ENCODE measurements at places on chromosomes 6 and 20.
A peak's percentile ranks its signal among the peaks of the same experiment; 100 is the strongest.

DNA sequence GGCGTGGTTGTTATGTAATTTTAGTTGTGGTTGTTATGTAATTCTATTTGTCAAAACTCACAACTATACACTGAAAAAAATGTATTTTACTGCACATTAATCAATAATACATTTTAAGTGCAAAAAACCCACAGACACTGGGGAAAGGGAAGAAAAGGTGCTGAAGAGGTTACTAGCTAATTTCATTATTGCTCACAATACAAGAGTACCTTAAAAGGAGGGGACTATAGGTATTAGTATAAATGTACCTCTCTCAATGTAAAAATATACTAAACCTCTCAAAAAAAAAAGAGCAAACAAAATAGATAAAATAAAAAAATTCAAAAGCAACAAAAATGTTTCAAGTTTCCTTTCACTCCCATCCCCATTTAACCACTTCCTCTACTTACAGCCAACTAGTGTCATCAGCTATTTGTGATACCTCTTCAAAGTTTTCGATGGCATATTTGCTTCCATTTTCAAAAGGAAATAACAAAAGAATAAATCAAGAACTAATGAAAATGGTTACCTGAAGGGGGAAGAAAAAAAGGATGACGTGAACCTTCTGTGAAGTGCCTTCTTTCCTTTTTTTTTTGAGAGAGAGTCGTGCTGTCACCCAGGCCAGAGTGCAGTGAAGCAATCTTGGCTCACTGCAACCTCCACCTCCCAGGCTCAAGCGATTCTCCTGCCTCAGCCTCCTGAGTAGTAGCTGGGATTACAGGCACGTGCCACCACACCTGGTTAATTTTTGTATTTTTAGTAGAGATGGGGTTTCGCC, 30.2 kb downstream of the RANBP9 start:
- peak; percentile 52 for DNase-seq

- peak; percentile 71 for DNase-seq
These were observed 114.6 kb downstream of the RCAN2 start for GRCh38 chr6:46376562-46377061.

DNA sequence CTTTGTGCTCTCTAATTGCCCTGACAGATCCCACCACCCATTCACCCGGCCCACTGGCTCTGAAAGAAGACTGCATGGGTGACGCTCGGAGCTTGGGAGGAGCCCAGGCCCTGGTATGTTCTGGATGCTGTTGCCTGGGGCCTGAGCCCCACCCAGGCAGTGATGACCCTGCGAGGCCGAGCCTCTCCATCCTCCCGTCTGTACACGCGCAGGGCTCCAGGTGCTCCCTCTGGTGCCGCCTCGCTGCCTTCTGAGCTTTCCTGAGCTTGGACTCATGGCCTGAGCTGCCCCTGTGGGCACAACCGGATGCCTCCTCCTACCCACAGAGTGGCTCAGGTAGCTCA, 61.2 kb downstream of the STK35 start:
- DNase-seq, result no peak

DNA sequence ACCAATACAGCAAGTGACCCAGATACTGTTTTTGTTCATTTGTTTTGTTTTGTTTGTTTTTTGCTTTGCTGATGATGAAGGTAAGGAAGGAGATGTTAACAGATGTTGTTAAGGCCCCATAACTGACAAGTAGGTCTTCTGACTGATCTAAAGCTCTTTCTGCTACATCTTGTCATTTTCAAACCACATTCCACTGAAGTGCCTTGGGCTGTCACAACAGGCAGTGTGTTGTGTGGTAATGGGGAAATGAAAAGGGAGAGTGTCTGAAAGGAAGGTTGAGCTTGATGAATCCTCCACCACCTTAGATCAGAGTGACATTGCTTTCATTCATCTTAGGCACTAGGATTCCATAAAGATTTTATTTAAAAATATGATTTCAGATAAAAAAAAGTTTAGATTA, 479.4 kb upstream of the SYNCRIP start:
- DNase-seq, result no peak

DNA sequence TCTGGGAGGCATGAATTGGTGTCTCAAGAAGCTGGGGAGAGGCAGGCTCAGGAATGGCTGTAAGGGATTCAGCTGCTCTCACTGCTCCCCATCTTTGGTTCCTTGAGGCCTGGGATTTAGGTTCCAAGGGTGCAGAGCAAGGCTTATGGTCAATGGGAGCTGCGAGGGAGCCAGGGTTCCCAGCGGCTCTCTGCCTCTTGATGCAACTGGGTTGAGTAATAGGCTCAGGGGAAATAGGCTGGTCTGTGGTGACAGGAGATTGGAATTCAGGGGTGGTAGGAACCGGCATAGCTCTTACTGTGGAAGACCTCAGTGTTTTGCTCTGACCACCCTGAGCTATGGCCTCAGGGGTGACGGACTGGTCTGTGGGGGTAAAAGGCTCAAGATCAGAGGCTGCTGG, 13.0 kb upstream of the NRM start:
- DNase-seq, result no peak

GRCh38 chr6:119267126-119267905, 82.2 kb downstream of the MAN1A1 start:
- peak; percentile 15 for DNase-seq

DNA sequence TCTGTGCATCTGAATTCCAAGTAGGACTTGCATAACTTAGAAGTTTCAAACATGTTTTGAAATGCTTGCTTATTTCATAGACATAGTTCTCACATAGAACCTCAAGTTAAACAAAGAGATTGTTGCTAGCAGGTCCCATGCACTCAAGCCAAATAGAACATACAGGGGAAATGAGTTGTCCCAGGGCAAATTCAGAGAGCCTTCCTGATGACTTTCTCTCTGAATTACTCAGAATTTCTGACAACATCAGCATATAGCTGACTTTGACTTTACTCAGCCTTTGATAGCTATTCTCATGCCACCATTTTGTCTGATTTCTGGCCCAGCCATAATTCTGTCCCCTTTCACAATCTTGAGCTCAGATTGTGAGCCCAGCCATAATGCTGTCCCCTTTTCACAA, 333.2 kb upstream of the PLCB4 start:
- DNase-seq, result no peak

DNA sequence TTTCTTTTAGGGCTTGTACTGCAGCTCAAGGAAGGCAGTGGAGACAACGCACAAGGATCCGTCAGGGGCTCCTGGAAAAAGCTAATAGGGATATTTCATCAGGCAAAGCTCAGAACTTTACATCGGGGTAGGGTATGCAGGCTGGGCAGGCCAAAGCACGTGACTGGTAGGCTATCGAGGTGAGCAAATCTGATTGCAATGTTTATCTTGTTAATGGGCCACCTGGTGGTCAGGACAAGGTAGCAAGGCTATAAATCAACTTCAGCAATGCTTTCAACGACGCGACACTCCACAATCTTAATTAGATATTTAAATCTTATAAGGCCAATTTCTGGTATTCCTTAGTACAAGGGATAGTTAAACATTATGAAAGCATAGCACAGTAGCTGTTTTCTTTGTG, 1302.8 kb upstream of the EYS start:
- peak; percentile 12 for DNase-seq

GRCh38 chr6:8172530-8172929, 70.2 kb upstream of the EEF1E1 start:
- peak; percentile 22 for DNase-seq

DNA sequence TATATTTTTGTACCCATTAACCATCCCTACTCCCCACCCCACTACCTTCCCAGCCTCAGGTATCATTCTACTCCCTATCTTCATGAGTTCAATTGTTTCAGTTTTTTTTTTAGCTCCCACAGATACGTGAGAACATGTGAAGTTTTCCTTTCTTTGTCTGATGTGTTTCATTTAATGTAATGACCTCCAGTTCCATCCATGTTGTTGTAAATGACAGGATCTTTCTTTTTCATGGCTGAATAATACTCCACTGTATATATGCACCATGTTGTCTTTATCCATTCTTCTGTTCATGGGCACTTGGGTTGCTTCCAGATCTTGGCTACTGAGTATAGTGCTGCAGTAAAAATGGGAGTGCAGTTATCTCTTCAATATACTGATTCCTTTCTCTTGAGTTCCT, 63.5 kb downstream of the MYO6 start:
- DNase-seq, result no peak

GRCh38 chr6:138999949-139000725, 12.1 kb upstream of the REPS1 start:
- DNase-seq, result peak; percentile 59

DNA sequence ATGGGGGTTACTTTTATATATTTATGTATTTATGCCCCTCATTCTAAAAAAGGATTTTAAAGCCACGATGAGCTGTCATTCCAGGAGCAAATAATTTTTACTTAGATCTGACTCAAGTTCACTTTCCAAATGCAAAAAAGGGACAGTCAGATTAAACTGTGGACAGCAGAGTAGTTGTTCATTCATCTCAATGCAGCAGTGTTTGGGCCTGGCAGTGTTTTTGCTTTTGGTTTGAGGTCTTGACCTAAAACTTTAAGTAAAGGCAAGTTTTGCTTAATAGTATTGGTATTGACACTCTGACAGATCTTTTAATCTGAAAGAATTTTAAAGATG, 13.9 kb downstream of the JARID2 start:
- no peak for DNase-seq

- no peak for DNase-seq
These were observed 487.6 kb upstream of the FLRT3 start for GRCh38 chr20:14824996-14825395.

DNA sequence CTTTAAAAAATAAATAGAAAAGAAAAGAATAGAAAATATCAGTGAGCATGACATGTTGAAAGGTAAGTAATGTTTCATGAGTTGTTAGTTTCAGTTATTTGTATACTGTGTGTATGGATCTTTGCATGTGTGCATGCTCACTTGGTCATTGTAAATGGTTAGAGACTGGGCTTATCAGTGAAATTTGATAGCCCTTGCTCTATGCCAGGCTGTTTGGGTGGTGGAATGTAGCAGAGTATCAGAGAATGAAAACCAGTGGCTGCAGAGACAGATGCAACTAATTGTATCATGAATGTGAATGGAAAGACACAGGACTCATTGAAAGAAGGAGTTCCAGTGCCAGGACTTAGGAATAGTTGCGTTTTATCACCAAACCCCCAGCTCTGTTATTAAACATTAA, 4.2 kb downstream of the GSTA2 start:
- no peak for DNase-seq

DNA sequence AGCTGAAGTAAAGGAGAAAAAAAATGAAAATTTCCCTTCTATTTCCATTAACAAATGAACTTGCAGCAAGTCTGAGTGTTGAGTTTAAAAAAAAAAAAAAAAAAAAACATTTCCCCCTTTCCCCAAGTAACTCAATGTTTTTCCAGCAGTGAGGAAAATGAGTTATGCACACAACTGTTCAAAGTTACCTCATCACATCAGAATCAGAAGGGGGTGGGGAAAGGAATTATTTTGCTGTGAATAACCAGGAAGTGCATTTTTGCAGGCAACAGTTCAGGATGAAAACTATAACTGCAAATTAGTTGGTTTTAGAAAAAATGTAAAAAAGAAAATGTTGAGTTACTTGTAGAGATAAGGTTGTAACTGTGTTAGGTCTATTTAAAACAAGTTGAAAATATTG, 568.9 kb upstream of the CITED2 start:
- no peak for DNase-seq

GRCh38 chr20:47703748-47704147, 81.5 kb downstream of the SULF2 start:
- no peak for DNase-seq

GRCh38 chr6:32839356-32839755, 817 bp upstream of the TAP2 start:
- no peak for DNase-seq

GRCh38 chr6:16180696-16181438, 52.0 kb downstream of the MYLIP start:
- no peak for DNase-seq

GRCh38 chr20:8932192-8933165, 136.4 kb upstream of the PLCB4 start:
- no peak for DNase-seq

- DNase-seq, result no peak
These were observed 92.9 kb downstream of the TASP1 start for GRCh38 chr20:13545790-13546189.

- DNase-seq, result no peak
These were observed 2.7 kb downstream of the KHDRBS2 start for GRCh38 chr6:62283365-62283764.

DNA sequence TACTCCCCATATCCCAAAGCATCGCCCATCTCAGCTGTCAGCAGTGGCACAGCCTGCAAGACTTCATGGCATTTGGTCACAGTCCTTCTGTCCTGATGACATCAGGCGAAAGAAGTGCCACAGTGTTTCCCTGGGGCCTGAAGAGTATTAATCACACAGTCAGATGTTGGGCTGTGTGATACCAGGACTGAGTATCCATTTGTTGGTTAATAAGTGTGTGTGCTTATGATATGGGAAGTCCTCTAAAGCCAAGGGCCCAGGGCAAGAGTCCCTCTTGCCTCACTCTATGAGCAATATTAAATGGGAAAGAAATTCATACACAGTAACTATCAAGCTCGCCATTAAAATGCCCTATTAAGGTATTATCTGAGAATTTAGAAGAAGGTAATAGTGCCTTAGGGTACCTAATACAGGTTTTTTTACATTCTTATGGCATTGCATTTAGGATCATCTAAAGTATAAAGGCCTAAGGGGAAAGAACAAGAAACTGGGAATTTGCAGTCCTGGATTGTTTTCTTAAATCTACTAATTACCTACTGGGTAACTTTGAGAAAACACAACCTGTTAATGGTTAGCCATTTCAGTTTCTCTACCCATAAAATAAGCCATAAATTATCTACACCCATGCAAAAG, 204.1 kb upstream of the PREP start:
- no peak for DNase-seq

- DNase-seq, result no peak
These were observed 991.0 kb downstream of the KIF16B start for GRCh38 chr20:15582146-15582760.

GRCh38 chr20:44221368-44221954, 10.9 kb upstream of the OSER1 start:
- DNase-seq, result no peak

DNA sequence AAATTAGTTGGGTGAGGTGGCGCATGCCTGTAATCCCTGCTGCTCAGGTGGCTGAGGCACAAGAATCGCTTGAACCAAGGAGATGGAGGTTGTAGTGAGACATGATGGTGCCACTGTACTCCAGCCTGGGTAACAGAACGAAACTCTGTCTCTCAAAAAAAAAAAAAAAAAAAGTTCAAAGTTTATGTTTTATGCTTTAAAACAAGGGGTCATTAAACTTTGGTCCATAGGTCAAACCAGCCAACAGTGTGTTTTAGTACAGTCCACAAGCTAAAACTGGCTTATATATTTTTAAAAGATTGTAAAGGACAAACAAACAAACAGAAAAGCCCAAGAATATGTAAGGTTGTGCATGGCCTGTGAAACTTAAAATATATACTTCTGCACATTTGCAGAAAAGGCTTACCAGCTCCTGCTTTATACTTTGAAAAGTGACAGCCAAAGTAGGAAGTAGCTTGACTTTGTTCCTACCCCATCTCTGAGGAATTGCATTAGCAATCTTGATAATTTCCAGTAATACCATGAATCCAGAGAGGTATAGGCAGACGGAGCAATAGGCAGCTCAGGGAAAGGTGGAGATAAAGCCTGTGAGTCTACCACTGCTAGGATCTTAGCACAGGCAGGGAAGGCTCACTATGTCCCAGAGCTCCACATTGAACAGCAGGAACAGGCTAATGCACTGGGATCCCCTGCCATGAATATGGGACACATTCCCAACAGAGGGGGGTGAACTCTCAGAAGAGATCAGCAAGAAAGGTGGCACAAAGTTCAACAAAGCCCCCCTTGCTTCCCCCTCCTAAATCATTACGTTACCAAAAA, 30.5 kb downstream of the MCM8 start:
- no peak for DNase-seq

GRCh38 chr6:141421378-141421777, 711.3 kb upstream of the GJE1 start:
- no peak for DNase-seq

- no peak for DNase-seq
These were observed 242.3 kb downstream of the TBX18 start for GRCh38 chr6:84522135-84522549.
